Muscle of leg (tissue), 16 donors: ENCODE measurements at places on chromosomes 11 and 22. TPM values are rescaled to one million over a fixed set of nuclear protein-coding genes. Genes with fewer than 3 reads are reported as not detected.

- no peak for DNase-seq
Measured at GRCh38 chr22:48936391-48936790, 891.3 kb downstream of the BRD1 start.

Gene CELSR1
- 2.0 TPM for polyA plus RNA-seq

Gene HBG2
- polyA plus RNA-seq: 2,843 TPM

- DNase-seq: no peak
Measured at GRCh38 chr22:38919631-38920190, 37.7 kb upstream of the APOBEC3A start.

GRCh38 chr11:46367244-46367915, 14.1 kb upstream of the MDK start:
- DNase-seq: peak; percentile 92

Gene SLC37A2
- polyA plus RNA-seq: 3.3 TPM

- DNase-seq: no peak
Measured at GRCh38 chr11:128648711-128649110, 45.2 kb upstream of the FLI1 start.

Gene MPPED2
- polyA plus RNA-seq: 7.5 TPM
